Stimulated activated CD4-positive, alpha-beta T cell treated with anti-CD3 and anti-CD28 coated beads, Interleukin-1b, Interleukin-23, amount 100 ng/mL, for 48 hours (primary cell): ENCODE measurements at places on chromosomes 3 and 15.

- peak; percentile 6 for DNase-seq
Observed at GRCh38 chr15:57133127-57133968, 214.9 kb downstream of the TCF12 start.

DNA sequence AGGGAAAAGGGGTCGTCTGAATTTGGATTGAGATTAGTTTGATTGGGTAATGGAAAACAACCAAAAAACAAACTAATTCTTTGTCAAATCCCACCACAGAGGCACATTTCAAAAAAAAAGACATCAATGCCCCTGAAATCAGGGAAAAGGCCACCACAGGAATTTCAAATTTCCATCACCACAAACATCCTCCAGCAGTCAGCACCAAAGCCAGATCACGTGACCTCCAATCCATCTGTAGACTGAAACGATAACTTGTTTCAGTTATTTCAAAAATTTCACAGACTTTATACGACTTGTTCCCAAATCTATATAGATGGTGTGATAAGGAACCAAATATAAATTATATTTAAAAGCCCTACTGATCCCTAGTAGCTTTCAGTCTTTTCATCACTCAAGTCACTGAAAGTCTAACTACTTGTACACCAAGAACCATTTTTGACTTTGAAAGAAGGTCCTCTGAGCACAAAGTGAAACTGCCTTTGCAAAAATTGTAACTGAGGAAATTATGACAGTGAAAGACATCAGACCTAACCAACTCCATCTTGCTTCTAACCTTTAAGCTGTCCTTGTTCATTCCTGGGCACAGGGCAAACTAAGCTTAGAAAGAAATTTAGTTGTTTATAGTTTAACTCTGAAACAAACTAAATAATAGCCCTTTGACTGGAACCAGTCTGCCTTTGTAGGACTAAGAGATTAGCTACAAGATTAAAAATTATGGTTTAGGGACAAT lies 48.1 kb upstream of the PLCL2 start:
- no peak for DNase-seq

GRCh38 chr15:67054676-67055075 lies 10.7 kb upstream of the SMAD3 start:
- DNase-seq = no peak

DNA sequence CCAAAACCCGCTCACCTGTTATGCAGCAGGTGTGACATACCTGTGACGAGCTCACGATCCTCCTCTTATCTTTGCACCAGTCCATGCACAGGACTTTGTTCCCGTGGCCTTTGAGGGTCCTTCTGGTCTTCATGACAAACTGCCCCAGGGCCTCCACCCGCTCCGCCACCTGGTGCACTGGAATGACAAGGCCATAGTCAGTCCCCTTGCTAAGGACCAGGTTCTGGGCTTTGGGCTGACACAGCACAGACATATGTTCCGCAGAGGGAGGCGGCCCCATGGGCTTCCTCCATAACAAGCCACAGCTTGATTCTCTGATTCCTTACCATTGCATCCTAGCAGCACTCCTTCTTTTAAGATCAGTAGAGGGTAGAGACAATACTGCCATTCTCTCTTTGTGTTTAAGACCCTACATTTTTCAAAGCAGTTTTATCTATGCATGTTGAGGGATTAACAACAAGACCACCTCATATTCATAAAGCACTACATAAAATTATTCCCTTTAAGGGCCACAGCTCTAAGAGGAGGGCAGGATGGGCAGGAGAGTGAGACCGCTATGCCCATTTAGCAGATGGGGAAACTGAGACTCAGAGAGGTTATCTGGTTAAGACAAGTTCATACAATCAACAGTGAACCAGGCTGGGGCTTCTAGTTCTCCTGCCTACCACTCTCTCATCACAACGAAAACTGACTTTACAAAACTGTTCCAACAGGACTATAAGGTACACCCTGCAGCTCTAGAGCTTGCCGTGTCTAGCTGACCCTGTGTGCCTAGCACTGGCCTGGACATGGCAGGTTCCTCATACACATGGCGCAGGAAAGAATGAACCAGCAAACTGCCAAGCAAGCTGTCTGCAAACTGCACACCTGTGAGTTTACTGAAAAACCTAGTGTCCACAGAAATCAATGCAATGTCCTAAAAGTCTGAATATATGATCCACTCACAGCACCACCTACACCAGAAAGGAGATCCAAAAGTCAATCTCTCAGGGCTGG lies 37.0 kb downstream of the GNB5 start:
- DNase-seq = no peak

GRCh38 chr3:46442576-46443530 lies 21.9 kb downstream of the LTF start:
- DNase-seq = no peak

DNA sequence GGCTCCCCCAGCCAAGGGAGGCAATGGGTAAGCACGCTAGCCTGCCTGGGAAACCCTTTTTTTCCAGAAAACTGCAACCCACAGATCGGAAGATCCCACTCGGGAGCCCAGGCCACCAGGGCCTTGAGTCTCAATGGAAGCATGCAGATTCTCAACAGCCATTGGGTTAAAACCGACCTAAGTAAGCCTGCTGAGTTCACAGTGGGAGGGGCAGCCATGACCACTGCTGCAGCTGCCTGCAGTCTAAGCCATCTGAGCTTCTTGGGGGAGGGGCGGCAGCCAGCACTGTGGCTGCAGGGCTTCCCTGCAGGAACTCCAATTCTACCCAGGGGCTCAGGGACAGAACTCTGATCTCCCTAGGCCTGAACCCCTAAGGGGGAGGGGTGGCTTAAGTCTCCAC lies 82.0 kb downstream of the DPPA2 start:
- DNase-seq = no peak

DNA sequence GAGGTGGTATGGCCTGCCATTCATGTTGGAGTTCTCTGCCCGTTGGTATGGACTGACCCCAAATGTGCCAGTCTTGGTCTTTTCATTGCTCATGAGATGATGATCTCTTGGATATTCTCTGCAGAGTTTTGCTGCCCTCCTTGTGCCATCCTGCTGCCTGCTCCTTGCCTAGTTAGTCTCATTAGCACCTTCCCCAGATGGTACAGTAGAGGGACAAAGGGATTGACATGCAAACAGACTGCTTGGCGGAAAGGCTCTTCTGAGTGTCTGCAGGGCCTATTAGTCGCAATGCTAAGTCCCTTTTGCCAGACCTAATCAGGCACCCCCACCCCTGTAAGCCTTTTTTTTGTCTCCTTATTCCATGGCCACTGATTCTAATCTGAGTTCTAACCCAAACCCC lies 90.6 kb downstream of the ARNT2 start:
- DNase-seq = no peak

DNA sequence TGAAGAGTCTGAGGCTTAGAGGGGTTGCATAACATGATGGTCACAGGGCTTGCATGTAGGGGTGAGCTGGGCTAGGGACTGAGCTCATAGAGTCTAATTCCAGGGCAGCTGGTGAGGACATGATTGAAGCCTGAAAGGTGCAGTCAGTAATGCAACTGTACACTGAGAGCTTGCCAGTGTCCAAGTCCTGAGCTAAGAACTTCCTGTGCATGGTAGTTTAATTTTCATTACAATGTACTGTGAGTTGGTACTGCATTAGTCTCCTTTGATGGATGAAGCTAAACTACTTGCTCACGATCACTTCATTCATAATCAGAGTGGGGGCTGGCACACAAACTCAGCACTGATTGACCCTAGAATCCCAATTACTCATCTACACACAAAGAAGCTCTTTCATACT lies 156.4 kb upstream of the CRBN start:
- no peak for DNase-seq
